Right renal pelvis (tissue), 4 donors: ENCODE measurements at places on chromosomes 5 and 9.

DNA sequence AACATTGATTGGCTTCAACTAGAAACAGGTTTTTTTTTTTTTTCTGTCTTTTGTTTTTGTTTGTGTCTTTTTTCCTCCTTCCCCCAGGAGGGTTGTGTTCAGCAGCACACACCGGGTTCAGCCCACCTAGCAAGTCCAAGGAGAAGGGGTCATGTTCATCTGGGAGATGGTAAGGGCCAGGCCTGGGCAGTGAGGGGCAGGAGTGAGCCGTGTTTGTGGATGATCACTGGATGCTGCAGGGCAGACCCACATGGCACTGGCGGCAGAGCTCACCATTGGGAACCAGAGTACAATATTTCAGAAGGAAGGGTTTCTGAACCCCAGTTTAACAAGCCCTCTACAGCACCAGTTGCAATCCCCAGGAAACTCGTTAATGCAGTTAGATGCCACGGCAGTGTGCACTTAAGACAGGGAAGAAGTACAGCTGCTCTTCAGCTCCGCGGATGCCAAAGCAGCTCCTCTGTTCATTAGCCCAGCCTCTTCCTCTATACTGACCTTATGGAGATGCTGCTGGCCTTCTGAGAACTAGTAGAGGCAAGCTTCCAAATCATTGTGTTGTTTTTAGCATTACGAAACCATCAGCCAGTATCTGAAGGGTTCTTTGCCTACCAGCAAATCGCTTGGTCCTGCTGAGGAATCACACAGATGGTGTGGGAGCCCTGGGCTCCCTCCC is 508.2 kb upstream of the WWC1 start:
- peak; percentile 4 for DNase-seq

GRCh38 chr5:128498844-128499455 is 39.1 kb downstream of the FBN2 start:
- DNase-seq = peak; percentile 43

DNA sequence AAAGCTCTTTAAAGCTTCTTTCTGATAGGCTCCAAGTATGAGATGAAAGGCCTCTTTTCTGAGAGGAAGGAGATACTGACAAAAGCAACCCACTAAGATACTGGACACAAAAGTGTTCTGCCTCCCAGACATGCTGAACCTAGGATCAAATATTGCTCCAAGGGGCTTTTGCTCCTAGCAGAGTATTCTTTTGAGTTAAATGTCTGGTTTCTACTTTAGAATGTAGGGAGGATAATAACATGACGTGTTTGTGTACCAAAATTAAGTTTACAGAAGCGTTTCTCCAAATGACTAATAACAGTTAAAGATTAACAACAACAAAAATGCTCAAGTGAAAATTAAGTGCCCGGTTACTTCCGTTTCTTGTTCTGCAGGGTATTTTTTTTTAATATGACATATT is 2293.3 kb upstream of the C9orf72 start:
- peak; percentile 1 for DNase-seq

DNA sequence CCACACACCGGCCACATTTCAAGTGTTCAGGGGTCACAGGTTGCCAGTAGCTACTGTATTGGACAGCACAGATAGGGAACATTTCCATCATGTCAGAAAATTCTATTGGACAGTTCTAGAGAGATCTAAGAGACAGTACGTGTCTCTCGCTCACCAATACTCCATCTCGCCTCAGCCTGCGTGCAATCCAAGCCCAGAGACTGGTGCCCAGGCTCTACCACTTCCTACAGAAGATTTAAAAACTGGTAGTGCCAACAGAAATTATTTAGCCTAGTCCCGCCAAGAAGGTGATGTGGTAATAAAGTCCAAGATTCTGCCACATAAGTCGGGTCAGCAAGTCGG is 390 bp upstream of the SNX2 start:
- DNase-seq = no peak

GRCh38 chr5:21063146-21063545 is 1075.1 kb upstream of the CDH18 start:
- DNase-seq = no peak

DNA sequence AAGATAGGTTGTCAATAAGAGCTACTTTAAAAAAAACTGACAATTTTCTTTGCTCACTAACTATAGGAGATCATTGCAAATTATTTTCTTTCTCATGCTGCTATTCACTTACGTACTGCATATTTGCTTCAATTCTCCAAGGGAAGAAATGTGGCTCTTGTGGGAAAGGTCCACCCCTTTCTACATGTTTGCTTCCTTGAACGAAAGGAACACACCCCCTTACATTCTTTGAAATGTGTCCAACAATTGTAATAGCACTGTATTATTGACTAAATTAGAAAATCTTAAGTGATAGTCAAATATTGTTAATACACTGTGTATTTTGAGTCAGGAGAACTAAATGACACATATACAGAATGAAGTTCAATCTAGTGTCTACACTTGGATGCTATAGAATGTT is 5.2 kb downstream of the MEF2C start:
- DNase-seq = no peak

- no peak for DNase-seq
These were observed 129.5 kb downstream of the TRIO start for GRCh38 chr5:14272548-14273205.

GRCh38 chr9:99593610-99594009 is 228.1 kb upstream of the NR4A3 start:
- no peak for DNase-seq

DNA sequence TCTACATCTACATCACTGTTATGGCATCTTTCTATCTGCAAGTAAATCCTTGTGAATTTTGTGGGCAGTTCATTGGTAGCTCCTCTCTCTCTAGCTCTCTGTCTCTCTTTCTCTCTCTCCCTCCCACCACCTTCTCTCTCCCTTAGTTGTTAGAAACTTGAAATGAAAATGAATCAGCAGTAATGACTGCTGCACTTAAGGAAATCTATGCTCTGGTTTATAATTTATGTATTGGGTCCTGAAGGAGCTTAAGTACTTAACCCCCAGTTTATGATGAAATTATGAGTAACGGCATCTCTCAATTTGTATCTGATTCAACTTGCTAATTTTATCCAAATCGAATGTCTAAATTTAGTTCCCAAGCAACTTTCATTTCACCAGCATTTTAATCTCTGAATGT is 52.0 kb upstream of the PTGER4 start:
- no peak for DNase-seq

- DNase-seq = no peak
These were observed 45.0 kb upstream of the RAPGEF1 start for GRCh38 chr9:131784748-131785501.

GRCh38 chr5:135140446-135141204 is 106.6 kb upstream of the PITX1 start:
- DNase-seq = no peak
